Activated CD4-positive, alpha-beta T cell treated with anti-CD3 and anti-CD28 coated beads for 1 hour (primary cell): ENCODE measurements at places on chromosomes 4 and X.

DNA sequence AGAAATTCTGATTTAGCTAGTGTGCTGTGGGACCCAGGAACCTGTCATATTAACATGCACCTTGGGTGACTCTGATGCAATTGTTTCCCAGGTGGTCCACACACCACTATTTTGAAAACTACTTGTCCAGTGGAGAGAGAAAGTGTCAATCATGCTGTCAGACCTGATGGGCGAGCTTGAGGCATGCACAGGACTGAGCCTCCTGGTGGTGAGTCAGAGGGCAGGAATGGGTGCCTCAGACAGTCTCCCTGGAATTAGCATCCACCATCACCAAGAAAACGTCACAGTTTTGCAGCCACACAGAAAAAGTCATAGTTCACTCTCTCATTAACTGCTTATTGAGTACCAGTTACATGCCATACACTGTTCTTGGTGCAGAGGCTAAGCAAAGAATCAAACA, 181.8 kb upstream of the MAOA start:
- DNase-seq: no peak

GRCh38 chr4:34318773-34319172, 1925.5 kb downstream of the ARAP2 start:
- no peak for DNase-seq

GRCh38 chr4:183347566-183347965, 25.3 kb upstream of the CLDN24 start:
- no peak for DNase-seq

DNA sequence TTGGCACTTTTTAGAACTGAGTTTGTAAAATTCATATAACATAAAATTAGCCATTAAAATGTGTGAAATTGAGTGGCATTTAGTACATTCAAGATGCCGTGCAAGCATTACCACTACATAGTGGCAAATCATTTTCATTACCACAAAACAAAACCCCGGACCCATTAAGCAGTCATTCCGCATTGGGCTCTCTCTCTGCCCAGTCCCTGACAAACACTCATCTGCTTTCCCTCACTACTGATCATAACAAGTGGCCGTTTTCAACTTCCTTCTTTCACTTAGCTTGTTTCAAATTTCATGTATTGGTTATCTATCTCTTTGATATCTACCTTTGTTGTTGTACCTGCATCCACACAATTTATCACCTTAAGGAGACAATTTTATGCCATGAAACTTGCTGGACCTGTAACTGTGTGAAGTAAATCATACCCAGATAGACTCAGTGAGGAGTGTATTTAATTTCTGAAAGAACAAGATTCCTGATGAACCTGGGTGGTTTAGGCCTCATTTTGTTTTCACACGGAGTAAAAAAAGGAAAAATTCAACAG, 202.1 kb downstream of the OR13H1 start:
- DNase-seq: no peak

GRCh38 chrX:106964290-106964689, 35.7 kb downstream of the MORC4 start:
- DNase-seq: no peak

DNA sequence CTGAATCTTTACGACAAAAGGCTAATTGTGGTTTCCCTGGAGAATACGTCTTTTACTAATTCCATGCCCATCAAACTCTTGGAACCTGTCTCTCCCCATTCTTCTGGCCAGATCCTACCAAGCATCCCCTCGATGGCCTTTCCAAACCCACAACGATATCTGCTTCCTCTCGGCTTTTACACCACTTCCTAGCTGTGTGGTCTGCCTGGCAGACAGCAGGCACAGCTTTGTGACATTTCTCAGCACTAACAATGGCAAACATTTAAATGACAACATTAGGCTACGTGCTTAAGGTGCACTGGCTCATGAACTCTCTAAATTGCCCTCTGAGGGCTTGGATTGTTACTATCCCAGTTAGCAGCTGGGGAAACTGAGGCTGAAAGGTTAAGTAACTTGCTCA, 141.0 kb downstream of the NSUN7 start:
- DNase-seq: no peak
